Activated CD8-positive, alpha-beta T cell treated with anti-CD3 and anti-CD28 coated beads, Interleukin-2, amount 10 ng/mL, durations not matched to agents 7 days and 5 days (primary cell): ENCODE measurements at places on chromosomes 5 and 9. TPM values are rescaled to one million over a fixed set of nuclear protein-coding genes. Genes with fewer than 3 reads are reported as not detected.
A peak's percentile ranks its signal among the peaks of the same experiment; 100 is the strongest.

DNA sequence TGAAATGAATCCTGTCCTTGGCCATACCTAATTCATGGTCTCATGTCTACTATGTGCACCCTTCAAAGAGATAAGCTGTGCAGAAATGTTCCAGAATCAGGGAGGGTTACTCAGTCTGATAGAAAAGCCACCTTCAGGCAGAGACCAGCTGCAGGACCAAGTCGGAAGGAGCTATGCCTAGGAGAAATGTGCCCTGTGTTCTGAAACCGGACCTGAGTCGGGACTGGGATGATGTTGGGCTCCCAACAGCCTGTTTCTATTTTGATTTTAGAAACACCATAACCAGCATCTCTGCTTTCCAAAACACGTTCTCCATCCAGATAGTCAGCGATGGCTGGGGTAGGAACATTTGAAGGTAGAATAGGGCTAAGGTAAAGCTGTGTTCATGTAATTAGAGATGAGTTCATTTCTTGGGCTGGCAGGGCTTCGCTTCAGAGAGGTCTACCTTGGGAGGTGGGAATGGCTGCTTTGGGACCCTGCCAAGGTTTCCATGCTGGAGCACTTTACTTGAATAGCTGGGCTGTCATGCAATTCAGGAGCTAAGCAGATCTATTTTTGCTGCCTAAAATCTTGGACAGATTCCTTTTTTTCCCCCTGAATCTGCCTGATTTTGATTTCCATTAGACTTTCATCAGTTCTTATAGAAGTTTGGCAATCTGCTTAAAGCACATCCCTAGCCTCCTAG, 2.8 kb downstream of the ADCY2 start:
- DNase-seq: no peak
- H3K4me3 ChIP-seq: no peak overlapping the region
- peaks cover 3% of the 10 kb centered on the region for H3K36me3 ChIP-seq
- no peak overlapping the region for H3K27ac ChIP-seq
- H3K4me1 ChIP-seq: peaks cover 4% of the 10 kb centered on the region

DNA sequence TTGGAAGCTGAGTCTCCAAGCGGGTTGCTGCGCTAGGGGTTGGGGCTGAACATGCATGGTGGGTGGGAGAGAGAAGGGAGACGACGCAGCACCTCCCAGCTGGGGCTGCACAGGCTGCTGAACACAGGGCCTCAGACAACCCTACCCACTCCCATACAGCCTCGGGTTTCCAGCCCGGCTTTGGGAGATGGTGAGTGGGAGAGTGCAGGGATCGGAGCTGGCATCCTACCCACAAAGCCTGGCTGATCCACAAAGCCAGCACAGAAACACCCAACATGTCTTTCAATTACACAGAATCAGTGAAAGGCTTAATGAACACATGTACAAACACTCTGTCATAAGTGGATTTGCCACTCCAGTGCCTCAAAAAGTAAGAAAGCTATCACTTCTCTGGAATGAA, 64.8 kb downstream of the NSG2 start:
- no peak for DNase-seq
- no peak overlapping the region for H3K4me3 ChIP-seq

DNA sequence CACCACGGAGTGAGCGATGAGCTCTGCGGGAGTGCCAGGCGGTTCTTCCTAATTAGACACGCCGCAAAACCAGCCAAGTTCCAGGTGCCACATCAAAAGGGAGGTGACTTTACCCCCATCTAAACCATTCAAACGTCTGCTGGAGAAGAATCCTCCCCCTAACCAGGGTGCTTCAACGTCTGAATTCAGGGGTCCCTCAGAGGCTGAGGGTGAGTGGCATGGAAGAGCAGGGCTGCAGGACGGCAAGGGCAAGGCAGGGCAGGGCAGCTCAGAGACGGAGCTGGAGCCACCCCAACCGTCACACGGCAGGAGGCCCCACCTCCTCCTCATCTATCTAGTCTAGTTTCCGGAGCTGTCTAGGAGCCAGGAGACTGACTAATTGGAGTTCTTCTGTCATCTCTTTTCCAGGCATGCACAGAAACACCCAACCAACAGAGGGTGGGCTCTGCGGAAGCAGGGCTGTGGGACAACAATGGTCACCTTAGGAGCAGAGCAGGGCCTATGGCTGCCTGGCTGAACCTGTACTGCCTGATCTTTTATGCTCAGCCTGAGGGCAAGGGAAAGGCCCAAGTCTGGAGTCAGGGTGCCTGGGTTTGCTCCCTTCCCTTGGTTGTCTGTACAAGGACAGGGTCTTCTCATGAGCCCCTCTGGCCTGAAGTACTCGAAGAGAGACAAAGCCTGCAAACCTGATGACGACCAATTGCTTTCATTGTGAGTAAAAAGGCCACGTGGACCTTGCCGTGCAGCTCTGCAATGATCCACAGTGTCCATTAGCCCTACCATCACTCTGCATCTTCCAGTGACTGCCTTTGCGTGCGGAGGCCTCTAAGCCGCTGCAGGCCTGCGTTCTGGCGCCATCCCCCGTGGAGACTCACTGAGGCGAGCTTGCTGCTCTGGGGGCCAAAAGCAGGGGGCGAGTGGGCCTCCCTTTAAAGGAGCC, 81.0 kb upstream of the SLC25A51 start:
- H3K4me3 ChIP-seq: no peak overlapping the region
- H3K27ac ChIP-seq: peak overlapping the region; percentile 69
- H3K4me1 ChIP-seq: peaks cover 22% of the 10 kb centered on the region
- DNase-seq: no peak
- no peaks in the 10 kb centered on the region for H3K36me3 ChIP-seq
- no peaks in the 10 kb centered on the region for H3K27me3 ChIP-seq

The CORO2A gene
- 9.2 TPM for total RNA-seq

The GDA gene
- not detected for total RNA-seq

GRCh38 chr9:109319626-109320241, 1.1 kb downstream of the EPB41L4B start:
- H3K4me3 ChIP-seq: peak overlapping the region; percentile 55
- no peak overlapping the region for H3K27ac ChIP-seq

The GALNT12 gene
- 8.8 TPM for total RNA-seq

- DNase-seq: no peak
- H3K27me3 ChIP-seq: no peaks in the 10 kb centered on the region
- no peak overlapping the region for H3K4me3 ChIP-seq
Observed at GRCh38 chr9:131943351-131943841, 136.3 kb downstream of the MED27 start.

- H3K27me3 ChIP-seq: no peaks in the 10 kb centered on the region
- H3K36me3 ChIP-seq: no peaks in the 10 kb centered on the region
- no peak overlapping the region for H3K4me3 ChIP-seq
- DNase-seq: no peak
- peaks cover 28% of the 10 kb centered on the region for H3K4me1 ChIP-seq
Observed at GRCh38 chr5:146789712-146790653, 88.6 kb downstream of the PPP2R2B start.

The TMCO6 gene
- total RNA-seq: 30.5 TPM

The GRM6 gene
- total RNA-seq: not detected

The FOXD1 gene
- 0.13 TPM for total RNA-seq

The IL5 gene
- 0.71 TPM for total RNA-seq

The SLC6A19 gene
- not detected for total RNA-seq

The BSPRY gene
- 4.4 TPM for total RNA-seq

The DENND1A gene
- 15.5 TPM for total RNA-seq

DNA sequence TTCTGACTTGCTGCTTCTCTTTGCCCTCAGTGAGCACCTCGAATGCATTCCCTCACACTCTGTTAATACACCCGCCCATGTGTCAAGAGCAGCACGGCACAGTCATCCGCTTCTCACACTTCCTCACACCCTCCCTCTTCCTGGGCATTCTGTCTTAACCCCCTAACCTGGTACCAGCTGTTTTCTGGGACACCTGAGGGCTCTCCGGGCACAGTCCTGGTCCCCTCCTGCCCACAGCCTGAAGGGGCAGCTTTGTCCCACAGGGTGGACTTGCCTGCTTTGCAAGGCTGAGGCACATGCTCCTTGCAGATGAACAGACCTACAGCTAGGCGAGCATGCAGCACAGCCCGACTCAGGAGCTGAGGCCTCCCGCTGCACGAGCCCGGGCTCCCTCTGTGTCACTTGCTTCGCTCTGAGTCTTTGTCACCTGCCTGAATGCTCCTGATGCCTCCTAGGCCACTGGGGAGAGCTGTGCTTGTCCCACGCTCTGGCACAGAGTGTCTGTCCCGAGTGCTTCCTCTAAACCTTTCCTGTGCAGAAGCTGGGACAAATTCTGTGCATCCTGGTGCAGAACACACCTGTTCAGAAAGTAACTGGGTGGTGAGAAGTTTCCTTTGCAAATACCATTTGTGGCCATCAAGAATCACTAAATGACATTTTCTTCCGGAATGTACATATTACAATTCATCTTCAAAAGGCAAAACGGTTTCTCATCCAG, 47.8 kb downstream of the AHRR start:
- H3K36me3 ChIP-seq: peaks cover 55% of the 10 kb centered on the region
- no peaks in the 10 kb centered on the region for H3K27me3 ChIP-seq
- H3K27ac ChIP-seq: peak overlapping the region; percentile 71
- peak; percentile 28 for DNase-seq

GRCh38 chr9:35482071-35482470, 7.8 kb upstream of the RUSC2 start:
- H3K4me1 ChIP-seq: no peaks in the 10 kb centered on the region
- DNase-seq: no peak
- no peak overlapping the region for H3K4me3 ChIP-seq
- H3K27me3 ChIP-seq: peaks cover 2% of the 10 kb centered on the region
- H3K27ac ChIP-seq: no peak overlapping the region

- H3K4me1 ChIP-seq: peaks cover 70% of the 10 kb centered on the region
- H3K27me3 ChIP-seq: no peaks in the 10 kb centered on the region
- no peak overlapping the region for H3K4me3 ChIP-seq
- H3K36me3 ChIP-seq: peaks cover 72% of the 10 kb centered on the region
- DNase-seq: peak; percentile 60
- peak overlapping the region; percentile 78 for H3K27ac ChIP-seq
Observed at GRCh38 chr5:134138416-134139376, 24.2 kb downstream of the TCF7 start.

The PCDHAC1 gene
- not detected for total RNA-seq

DNA sequence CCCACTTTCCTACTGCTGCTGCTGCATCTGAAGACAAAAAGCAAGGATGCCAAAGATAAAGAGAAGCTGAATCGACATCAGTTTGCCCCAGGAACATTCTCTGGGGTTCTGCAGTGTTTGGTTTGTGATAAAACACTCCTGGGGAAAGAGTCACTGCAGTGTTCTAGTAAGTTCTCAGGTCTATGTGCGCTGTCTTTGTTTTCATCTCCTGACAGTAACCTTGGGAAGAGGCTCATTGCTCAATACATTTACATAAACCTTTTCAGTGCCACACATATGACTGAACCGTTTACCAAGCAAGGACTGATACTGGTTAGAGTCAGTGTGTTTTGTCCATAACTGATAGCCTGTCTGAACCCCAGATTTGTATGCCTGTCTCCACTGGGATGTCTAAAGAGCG, 232.1 kb downstream of the ARHGEF28 start:
- H3K36me3 ChIP-seq: no peaks in the 10 kb centered on the region
- DNase-seq: no peak
- no peak overlapping the region for H3K4me3 ChIP-seq
- no peaks in the 10 kb centered on the region for H3K4me1 ChIP-seq

The FOXD4L5 gene
- 0.23 TPM for total RNA-seq

GRCh38 chr5:58965677-58966414, 383.0 kb downstream of the RAB3C start:
- peaks cover 2% of the 10 kb centered on the region for H3K36me3 ChIP-seq
- no peaks in the 10 kb centered on the region for H3K4me1 ChIP-seq
- no peak for DNase-seq
